ENCODE measurements at places on chromosomes 7 and 10.

- DNase-seq = no peak
Measured at GRCh38 chr10:117532451-117533107, 10.0 kb upstream of the EMX2 start.

DNA sequence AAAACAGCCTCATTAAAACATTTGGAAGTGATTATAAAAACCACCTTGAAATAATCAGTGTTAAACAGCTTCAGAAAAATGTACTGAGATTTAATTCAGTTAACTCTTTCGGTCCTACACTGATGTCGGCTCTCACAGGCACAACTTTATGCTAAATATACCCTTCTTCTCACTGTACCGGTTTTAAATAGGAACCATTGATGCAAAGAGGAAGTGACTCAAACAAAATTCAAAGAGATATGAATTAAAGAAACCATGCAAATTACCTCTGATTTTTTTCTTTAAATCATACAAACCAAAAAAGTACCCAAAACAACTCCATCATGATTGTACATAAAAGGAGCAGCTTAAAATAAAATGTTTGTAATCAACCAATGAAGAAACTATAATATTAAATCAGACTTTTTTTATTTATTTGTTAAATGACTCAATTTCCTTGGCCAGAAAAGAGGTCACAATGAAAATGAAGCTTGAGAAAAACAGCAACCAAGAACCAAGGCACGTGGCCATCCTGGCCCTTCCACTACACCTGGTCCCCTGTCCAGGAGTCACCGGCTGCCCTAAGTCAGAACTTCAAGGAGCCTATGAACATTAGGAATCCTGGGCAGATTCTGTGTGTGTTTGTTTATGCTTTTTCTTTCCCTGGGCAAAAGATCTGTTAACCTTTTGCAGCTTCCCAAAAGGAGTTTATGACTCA, 73.0 kb upstream of the CABCOCO1 start:
- no peak for DNase-seq

DNA sequence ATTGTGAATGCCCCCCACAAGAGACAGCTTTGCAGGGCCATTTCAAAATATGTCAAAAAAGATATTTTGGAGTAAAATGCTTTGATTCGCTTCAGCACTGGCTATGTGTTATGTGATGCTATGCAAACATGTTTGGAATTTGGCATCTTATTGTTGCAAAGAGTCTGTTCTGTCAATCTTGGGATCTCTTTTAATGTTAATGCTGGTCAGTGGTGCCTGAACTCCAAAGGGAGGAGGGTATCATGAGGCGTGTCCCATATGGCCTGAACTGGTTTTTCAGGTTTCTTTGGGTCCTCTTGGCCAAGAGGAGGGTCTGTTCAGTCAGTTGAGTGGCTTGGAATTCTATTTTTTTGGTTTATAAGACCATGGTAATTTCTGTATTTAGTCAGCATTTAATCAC, 81.4 kb downstream of the HECW1 start:
- no peak for DNase-seq

GRCh38 chr7:136976504-136977251, 108.2 kb downstream of the CHRM2 start:
- no peak for DNase-seq

- DNase-seq = no peak
Measured at GRCh38 chr10:80461208-80462183, 7.4 kb downstream of the TSPAN14 start.

GRCh38 chr10:77629775-77630506, 7.7 kb downstream of the KCNMA1 start:
- DNase-seq = no peak

GRCh38 chr10:129844216-129844766, 119.8 kb downstream of the EBF3 start:
- DNase-seq = no peak

- no peak for DNase-seq
Measured at GRCh38 chr7:159071260-159071659, 73.4 kb downstream of the VIPR2 start.

- DNase-seq = no peak
Measured at GRCh38 chr7:86411814-86412213, 231.9 kb upstream of the GRM3 start.
